Brain (organoid and tissue), 16 donors: ENCODE measurements at places on chromosomes 7 and 10. TPM values are rescaled to one million over a fixed set of nuclear protein-coding genes. Genes with fewer than 3 reads are reported as not detected.

The HOXA5 gene
- 25.3 TPM for polyA plus RNA-seq

The OGDH gene
- 177 TPM for polyA plus RNA-seq

The LBX1 gene
- polyA plus RNA-seq = not detected

DNA sequence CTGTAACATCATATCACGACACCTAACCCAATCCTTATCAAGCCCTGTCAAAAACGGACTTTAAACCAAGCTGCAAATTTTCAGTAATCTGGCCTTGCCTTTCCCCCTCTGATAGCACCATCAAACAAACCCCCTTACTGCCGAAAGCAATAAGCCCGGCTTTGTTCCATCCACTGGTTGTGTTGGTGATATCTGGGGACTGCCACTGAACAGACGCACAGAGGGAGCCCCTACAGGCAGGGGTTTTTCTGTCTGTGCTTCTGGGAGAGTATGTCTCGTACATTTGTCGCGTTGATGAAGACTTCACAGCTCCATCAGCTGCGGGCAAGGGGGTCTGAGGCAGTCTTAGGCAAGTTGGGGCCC is 550 bp upstream of the PLAU start:
- peak; percentile 33 for DNase-seq

GRCh38 chr7:1995426-1995825 is 237.3 kb downstream of the MAD1L1 start:
- DNase-seq = no peak

DNA sequence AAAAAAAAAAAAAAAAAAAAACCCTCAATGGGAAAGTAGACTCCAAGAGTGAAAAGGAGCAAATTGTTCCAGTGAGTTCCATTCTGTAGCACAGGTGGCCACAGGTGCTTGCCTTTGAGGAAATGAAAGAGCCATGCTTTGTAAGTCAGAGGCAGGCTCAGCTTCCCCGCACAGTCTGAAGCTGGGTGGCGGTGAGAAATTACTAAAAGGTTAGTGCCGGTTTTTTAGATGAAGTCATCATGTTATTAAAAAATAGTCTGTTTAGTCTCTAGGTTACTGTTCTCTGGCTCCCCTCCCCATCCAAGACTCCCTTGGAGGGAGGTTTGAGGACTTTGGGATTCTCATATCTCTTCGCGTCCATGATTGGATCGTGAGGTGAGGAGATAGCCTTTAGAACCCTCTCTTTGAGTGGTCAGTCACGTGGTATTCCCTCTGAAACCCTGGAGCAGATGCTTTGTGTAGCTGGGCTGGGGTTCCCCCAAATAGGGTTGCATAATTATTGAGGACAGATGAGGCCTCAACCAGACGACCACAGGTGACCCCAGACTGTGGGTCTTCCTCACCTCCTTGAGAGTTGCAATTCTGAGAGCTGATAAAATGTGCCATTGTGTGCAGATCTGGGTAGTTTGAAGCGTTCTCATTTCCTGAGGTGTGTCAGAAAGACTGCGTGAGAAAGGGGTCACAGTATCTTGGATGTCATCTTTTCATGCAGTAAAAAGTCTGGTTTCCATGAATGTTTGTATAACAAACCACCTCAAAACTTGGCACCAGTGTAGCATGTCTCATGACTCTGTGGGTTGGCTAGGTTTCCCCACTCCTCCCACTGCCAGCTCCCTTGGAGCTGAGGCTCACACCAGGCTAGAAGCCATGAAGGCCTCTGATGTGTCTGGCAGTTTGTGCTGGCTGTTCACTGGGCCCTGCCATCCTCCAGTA is 27.1 kb downstream of the OGDH start:
- peak; percentile 52 for DNase-seq

GRCh38 chr7:54560198-54560597 is 18.0 kb downstream of the VSTM2A start:
- DNase-seq = no peak

DNA sequence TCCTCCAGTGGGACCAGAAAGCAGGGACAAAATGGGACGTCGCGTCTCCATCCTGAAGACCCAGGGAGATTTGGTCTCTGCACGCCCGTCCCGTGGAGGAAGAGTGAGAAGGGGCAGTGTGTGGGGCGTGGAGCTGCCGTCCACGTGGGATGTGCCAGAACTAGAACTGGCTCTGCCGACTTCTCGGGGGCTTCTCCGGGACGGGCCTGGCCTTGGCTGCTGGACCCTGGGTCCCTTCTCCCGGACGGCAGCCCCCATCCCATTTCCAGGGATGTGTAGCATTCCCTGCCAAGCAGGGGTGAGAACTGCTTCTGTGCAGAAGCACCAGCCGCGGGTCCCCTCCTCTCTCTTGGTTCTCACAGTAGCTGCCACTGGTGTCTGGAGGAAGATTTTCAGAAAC is 18.8 kb upstream of the DPYSL4 start:
- DNase-seq = no peak

DNA sequence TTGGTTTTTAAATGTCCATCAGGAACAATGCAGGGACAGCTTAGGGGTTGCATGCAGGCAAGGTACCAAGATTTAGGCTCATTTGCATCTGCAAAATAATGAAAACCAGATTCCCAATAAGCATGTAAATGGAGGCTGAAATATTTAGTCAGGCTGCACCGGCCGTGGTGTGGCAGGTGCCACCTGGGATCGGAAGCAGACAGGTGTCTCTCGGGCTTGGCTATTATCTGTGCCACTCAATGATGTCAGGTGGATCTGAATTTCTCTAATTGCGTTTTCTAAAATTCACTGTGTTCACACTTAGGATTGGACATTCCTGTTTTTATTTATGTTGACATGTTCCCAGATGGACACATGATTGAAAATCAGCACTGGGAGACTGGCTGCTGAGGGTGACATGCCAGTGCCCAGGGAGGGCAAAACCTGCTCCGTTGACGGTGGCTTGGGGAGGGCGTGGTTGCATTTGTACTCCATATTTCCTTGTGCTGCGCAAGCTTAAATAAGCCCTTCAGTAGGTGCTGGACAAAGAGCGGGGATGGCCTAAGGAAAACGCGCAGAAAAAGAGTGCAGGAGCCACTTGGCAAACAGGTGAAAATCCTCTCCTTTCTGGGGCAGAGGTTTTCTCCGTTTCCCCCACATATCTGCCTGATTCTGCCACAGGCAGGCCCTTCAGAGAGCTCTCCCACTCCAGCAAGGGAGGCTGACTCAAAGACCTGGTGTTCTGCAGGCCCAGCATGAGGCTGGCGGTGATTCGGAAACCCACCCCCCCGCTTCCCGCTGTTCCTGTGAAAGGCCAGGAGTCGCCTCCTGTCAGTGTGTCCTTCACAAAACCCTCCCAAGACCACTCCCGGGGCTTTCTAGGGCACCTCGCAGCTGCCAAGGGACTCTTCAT is 142.5 kb downstream of the WDR37 start:
- DNase-seq = peak; percentile 15

DNA sequence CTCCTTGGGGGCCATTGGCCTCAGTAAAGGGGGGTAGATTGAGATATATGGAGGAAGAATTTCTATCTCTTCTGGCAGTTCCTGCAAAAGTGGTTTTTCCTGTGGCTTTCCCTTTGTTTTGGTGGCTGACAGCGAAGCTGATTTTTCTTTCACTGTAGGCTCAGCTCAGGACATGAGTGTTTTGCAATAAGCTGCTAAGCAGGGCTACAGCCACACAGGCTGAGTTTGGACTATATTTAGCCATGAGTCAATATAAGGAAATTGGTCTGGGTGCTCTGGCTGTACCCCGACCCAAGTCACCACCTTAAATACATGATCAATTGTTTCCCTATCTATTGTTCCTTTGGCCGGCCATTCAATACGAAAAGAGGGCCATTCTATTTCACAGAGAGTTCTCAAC is 212.7 kb upstream of the KCND2 start:
- DNase-seq = no peak

GRCh38 chr7:39259391-39260003 is 281.8 kb downstream of the POU6F2 start:
- no peak for DNase-seq

GRCh38 chr7:105587909-105588635 is 6.8 kb upstream of the EFCAB10 start:
- DNase-seq = no peak

GRCh38 chr7:105791926-105792325 is 84.5 kb downstream of the ATXN7L1 start:
- no peak for DNase-seq

- DNase-seq = no peak
Measured at GRCh38 chr10:131111007-131111406, 200.5 kb downstream of the TCERG1L start.

- DNase-seq = no peak
Measured at GRCh38 chr10:58178811-58179210, 88.9 kb downstream of the IPMK start.

- DNase-seq = peak; percentile 32
Measured at GRCh38 chr10:101000127-101000914, 713 bp downstream of the LZTS2 start.

GRCh38 chr7:68807666-68808065 is 790.6 kb upstream of the AUTS2 start:
- peak; percentile 64 for DNase-seq
